Stimulated activated CD8-positive, alpha-beta memory T cell treated with anti-CD3 and anti-CD28 coated beads, Interleukin-2, amount 100 ng/mL, for 48 hours (primary cell): ENCODE measurements at places on chromosomes 1 and 21.

DNA sequence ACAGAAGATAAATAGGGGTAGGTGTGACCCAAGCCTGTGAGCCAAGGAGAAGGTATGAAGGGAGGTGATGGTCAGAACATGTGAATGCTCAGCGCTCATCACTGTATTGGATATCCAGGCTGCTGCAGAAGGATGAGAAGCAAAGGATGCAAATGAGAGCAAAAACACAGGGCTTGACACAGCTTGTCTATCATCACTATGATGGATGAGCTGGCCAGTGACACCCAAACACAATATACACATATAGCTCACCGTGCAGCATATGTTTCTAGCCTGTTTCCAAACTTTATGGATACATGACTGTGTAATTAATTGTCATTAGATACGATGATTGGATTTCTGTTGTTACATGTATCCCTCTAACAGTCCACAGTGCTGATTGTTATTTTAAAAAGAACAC lies 13.8 kb upstream of the HMGN1 start:
- no peak for DNase-seq

- DNase-seq, result no peak
These were observed 62.3 kb downstream of the KAZN start for GRCh38 chr1:14660801-14661200.

DNA sequence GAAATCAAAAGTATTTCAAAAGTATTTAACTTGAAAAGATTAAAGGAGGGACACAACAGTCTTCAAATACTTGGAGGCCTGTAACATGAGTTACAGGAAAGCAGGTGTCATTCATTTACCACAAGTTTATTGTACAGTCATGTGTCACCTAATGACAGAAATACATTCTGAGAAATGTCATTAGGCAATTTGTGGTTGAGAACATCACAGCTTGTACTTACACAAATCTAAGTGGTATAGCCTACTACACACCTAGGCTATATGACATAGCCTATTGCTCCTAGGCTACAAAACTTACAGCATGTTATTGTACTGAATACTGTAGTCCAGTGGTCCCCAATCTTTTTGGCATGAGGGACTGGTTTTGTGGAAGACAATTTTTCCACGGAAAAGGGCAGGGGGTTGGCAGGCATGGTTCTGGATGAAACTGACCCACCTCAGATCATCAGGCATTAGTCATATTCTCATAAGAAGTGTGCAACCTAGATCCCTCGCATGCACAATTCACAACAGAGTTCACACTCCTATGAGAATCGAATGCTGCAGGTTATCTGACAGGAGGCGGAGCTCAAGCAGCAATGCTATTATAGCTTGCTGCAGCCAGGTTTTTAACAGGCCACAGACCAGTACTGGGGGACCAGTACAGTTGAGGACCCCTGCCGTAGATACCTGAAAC lies 25.0 kb upstream of the PHTF1 start:
- no peak for DNase-seq

- no peak for DNase-seq
These were observed 66.1 kb upstream of the WNT4 start for GRCh38 chr1:22208973-22209378.

- DNase-seq, result no peak
These were observed 10.9 kb downstream of the IRF2BP2 start for GRCh38 chr1:234598974-234599616.
